T-helper 17 cell (primary cell): ENCODE measurements at places on chromosomes 5 and 9.

DNA sequence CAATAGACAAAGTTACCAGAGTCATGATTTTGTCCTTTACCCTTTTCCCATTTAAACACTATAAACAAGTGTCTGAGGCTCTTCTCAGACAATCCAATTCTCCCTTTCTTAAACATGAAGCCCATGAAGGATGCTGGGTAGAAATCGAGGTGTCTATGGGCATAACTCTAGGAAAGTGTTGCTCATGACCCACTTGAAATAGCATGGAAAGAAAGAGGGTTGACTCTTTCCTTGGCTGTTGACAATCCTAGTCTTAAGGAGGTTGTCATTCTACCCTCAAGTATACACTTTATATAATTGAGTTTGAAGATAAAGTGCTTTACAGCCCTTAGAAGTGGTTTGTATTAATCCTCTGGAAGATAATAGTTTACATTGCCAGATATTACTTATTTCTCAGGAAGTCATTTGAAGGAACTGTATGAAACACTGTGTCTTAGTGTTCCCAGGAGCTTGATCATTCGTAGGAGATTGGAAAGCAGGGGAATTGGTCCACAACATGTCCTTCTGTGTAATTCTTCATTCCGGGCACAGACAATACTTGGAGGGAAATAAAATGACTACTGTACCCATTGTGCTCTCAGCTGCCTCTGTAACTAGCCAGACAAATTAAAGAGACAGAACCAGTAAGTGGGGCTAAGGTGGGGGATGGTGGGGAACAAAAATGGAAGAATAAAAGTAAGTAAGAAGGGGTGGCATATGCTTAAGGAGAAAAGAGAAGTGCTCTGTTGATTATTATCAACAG lies 1078.3 kb upstream of the DMAC1 start:
- no peak for DNase-seq

GRCh38 chr9:115359017-115359780 lies 241.2 kb upstream of the TNC start:
- no peak for DNase-seq

- DNase-seq: no peak
Observed at GRCh38 chr5:43010935-43011315, 29.2 kb downstream of the ANXA2R start.

GRCh38 chr5:2289380-2289779 lies 406.7 kb upstream of the IRX4 start:
- DNase-seq: no peak

DNA sequence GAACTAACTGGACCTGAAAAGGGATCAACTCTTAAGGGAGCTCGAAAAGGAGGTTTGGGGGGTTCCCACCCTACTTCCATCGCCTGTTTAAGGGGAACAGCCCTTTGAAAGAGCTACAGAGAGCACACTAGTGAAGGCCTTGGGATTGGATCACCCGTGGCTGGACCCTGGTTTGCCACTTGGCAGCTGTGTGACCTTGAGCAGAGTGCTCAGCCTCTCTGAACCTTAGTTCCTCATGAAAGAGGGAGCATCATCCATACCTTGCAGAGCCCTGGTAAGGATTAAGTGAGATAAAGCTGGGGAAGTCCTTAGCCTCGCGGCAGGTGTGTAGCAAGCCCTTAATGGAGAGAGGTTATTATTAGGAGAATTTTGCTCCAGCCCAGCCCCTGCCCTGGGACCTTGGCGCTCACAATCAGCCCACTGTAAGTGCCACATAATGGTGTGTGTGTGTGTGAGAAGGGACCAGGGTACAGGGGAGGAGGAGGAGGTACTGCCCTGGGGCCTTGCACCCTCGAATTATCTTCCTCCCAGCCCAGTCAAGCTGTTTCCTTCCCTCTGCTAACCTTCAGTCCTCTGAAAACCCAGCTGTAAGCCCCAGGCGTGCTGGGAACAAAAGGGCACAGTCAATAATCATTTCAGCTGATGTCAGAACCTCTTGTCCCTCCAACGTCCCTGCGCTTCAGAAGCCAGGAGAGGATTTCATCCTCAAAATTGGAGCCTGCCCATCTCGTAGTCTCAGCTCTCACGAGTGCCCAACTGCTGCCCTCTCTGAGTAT lies 42.9 kb downstream of the FOXI1 start:
- DNase-seq: no peak

DNA sequence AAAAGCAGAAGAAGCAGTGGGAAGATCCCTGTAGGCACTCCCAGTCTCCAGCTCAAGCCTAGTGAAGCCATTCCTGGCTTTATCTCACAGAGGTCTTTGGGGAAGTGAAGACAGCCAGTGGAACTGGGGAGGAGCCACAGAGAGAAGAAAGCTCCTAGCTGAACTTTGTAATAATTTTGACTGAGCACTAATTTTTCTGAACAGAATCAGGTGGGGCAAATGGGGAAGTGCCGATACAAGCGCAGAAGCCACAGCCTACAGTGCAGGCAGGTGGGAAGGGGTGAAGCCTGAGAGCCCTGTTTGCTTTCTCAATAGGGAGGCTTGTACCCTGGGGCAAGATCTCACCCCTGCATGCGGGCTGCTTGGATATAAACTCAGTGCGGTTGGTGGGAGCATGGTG lies 48.4 kb upstream of the SNAPC3 start:
- no peak for DNase-seq

GRCh38 chr9:114417511-114417910 lies 29.7 kb upstream of the AKNA start:
- DNase-seq: no peak

GRCh38 chr9:88936668-88937067 lies 54.6 kb upstream of the S1PR3 start:
- no peak for DNase-seq

GRCh38 chr5:61941637-61942036 lies 364.4 kb upstream of the KIF2A start:
- DNase-seq: no peak

DNA sequence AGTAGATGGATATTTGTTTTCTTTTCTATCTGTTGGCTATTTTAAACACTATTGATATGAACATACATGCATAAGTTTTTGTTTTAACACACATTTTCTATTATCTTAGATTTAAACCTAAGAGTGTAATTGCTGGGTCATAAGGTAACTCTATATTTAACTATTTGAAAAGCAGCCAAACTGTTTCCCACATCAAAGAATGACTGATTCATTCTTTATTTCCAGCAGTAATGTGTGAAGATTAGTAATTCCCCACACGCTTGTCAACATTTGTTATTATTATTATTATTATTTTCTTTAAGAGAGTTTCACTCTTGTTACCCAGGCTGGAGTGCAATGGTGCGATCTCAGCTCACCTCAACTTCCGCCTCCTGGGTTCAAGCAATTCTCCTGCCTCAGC lies 1495.8 kb downstream of the EFNA5 start:
- DNase-seq: no peak
